ENCODE measurements at places on chromosomes 6 and 20.

GRCh38 chr6:4723383-4723782 is 52.8 kb upstream of the CDYL start:
- DNase-seq, result no peak

- peak; percentile 24 for DNase-seq
Measured at GRCh38 chr6:105791583-105792318, 294.4 kb upstream of the PRDM1 start.

- DNase-seq, result peak; percentile 99
Measured at GRCh38 chr6:138817799-138818198, 21.9 kb downstream of the ECT2L start.

- no peak for DNase-seq
Measured at GRCh38 chr6:68167604-68168003, 467.5 kb upstream of the ADGRB3 start.

- no peak for DNase-seq
Measured at GRCh38 chr6:136025736-136026135, 174.2 kb downstream of the PDE7B start.

GRCh38 chr6:130421585-130421984 is 55.8 kb downstream of the TMEM200A start:
- no peak for DNase-seq

DNA sequence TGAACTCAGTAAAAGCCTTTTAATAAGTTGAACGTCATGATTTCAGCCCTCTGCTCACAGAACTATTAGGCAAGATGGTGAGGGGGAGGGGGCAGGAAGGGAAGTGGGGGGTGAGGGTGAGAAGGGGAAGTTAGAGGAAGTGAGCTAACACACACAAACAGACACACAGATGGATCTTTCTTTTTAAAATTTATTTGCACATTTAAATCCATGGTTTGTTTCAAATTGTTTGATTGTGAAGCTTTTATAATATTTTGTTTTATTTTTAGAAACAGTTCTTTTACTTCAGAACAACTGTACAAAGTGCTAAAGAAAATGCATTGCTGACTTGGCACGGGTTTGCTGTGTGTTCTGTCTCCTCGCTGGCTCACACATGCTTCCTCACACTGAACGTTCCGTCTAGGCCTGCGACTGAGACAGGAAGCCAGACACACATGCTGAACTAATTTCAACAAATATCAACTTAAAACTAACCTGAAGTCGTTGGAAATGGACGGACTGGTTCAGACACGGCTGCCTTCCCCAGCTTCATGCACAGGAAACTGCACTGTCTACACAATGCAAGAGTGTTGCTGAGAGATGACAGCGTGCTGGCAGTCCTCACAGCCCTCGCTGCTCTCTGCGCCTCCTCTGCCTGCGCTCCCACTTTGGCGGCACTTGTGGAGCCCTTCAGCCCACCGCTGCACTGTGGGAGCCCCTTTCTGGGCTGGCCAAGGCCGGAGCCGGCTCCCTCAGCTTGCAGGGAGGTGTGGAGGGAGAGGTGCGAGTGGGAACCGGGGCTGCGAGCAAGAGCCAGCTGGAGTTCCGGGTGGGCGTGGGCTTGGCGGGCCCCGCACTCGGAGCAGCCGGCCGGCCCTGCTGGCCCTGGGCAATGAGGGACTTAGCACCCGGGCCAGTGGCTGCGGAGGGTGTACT is 8.1 kb upstream of the ZBP1 start:
- no peak for DNase-seq

- DNase-seq, result no peak
Measured at GRCh38 chr6:35678021-35678654, 10.6 kb downstream of the FKBP5 start.

DNA sequence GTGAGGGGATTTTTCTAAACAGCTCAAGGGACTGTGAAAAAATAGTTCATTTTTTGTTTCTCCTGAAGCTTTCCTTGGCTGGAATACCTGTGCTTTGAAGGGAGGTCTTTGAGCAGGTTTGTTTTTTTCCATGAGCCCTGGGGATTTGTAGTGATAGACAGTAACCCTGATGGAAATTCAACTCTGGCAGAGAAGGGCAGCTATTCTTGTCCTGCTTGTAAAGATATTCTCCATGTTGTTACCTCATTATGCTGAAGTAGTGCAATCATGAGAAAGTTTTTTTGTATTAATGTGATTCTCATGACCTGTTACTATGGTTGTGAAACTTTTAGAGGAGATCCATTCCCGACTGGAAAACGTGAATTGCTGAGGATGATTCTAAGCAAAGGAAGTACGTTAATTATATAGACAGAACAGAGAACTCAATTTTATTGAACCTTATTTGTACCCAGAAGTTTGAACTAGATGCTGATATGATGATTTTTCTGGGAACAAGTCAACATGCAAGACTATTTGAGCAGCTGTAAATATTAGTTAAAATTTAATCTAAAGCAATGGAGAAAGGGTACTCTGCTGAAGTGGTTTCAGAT is 12.5 kb downstream of the UTRN start:
- no peak for DNase-seq

DNA sequence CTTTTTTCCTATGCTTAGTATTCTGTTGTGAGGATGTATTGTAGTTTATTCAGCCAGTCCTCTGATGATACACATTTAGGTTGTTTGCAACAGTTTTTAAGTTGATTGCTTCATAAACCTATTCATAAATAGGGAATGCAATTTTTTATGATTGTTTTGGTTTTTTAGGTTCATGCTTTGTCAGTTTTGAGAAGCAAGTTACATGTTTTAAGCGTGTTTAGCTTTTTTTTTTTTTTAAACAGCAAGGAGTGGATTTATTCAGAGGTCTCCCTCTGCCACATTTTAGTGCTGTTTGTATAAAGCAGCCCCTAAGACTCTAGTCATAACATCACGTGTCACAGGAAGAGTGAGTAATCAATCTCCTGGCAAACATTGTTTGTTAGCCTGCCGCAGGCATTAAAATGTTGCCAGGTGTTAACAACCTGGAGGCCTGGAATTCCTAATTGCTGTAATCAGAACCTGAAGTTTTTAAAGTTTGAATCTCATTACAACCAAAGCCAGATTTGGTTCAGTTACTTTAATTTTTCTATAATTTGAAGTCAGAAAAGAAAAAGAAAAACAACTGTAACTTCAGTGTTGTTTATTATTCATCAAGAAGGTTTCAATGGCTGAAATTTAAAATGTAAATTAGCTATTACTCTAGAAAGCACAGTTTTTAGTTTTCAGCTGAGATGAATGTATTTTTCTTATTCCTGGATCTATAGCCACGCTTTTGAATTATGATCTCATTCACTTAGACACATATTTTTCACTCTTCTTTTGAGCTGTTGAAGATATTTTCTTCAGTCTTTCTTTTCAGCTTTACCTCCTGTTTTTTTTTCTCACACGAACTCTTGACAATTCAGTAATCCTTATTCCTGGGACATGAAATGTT is 59.2 kb downstream of the KCNS1 start:
- peak; percentile 92 for DNase-seq

GRCh38 chr6:144314003-144314485 is 28.9 kb downstream of the UTRN start:
- DNase-seq, result no peak

DNA sequence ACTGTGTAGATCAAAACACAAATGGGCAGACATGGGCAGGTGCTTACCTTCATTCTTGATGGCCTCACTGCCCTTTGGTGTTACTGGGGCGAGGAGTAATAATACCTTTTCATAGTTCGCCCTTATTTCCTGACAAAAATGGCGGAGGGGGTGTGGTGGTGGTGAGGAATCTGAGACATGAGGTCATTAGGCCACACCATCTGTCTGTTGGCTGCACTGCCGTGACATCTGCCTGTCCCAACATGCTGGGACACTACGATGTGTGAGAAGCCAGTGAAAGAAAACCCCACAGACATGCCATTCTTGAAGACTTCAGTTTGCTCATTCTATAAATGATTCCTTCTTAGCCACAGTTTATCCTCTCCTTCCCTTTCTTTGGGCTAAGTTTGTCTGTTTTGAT is 13.4 kb upstream of the MAPRE1 start:
- peak; percentile 34 for DNase-seq

GRCh38 chr6:137767911-137768690 is 99.0 kb upstream of the TNFAIP3 start:
- no peak for DNase-seq

DNA sequence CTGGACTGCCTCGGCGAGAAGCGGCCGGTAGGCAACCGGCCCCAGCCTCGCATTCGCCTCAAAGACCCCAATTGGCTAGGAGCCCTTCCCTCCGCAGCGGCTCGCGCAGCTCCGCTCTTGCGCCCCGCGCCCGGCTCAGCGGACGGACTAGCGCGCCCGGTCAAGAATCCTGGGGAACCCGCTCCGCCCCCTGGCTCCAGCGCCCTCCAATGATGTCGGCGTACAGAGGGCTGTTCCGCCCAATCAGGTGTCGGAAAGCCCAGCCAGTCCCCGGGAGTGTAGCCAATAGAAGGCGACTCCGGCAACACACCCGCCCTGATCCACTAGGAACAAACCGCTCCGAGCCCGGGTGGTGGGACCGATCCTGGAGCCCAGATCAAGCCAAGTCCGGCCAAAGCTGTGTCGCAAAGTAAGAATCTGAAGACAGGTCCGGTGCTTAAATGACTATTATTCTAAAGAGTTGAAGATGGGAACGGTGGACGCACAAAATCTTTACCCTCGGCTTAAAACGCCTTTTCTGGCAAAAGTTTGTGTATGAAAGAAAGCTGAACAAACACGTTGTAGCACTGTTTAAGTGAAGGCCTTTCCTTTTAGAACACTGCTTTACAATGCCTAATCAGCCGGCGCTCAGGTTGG is 132.2 kb downstream of the OGFRL1 start:
- DNase-seq, result peak; percentile 94

GRCh38 chr6:38192487-38192886 is 373.0 kb downstream of the ZFAND3 start:
- DNase-seq, result no peak

DNA sequence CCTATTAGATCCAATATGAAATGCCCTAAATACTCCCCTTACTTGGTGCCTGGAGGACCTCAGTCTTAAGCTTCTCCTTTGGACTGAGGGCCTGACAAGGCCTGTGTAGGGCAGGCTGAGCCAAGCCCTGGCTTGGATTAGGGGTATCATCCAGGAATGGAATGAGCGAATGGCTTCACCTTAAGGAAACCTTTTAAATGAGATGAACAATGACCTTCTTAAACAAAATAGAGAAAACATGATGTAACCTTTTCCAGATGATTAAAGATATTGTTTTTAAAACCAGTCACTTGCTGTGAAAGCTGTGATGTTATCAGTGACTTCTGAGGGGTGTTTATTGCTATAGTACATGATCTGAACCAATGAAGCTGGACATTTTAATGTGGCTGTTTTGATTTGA is 55.5 kb downstream of the TRAF3IP2 start:
- DNase-seq, result no peak

GRCh38 chr20:42338294-42339201 is 720.4 kb upstream of the CHD6 start:
- no peak for DNase-seq

Data from trophoblast cell (in vitro differentiated cells and primary cell).